ENCODE measurements at places on chromosomes 2 and 18. TPM values are rescaled to one million over a fixed set of nuclear protein-coding genes. Genes with fewer than 3 reads are reported as not detected.

Gene FLACC1
- total RNA-seq, result 1.1 TPM

Gene CENPA
- 8.8 TPM for total RNA-seq

GRCh38 chr2:227252831-227253230 is 72.2 kb upstream of the MFF start:
- no peak for DNase-seq

DNA sequence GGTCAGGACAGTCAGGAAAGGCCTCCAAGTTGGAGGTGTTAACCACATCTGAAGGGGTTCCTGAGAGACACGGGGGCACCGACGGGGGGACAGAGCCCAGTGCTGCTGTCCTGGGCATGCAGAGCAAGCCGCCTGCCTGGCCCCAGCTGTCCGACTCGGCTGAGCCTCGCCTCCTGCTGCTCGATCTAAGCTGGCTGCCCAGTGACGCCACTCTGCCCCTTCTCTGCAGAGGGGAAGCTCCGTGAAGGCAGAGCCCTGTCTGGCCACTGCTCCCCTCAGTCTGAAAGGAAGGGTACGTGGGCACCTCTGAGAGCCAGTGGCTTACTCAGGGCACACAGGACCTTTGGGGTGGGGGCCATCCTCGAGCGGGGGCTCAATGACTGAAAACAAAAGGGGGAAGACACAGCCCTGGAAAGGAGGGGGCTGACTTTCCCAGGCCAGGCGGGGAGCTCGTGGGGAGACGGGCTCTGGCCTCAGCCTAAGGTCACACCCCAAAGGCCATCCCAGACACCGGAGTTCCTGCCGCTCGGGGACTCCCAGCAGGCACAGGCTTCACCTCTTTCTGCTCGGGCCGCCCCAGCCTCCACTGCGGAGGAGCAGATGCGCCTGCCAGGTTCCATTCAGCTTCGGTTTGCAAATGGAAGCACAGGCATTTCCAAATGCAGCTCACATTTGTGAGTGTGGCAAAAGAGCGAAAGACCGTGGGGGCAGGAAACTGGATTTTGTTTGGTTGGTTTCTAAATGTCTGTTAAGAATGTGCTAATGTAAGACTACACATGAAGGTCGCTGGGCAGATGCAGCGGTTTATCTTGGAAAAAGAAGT is 136.9 kb downstream of the HDAC4 start:
- no peak for DNase-seq

GRCh38 chr18:58095222-58095621 is 51.2 kb downstream of the NEDD4L start:
- no peak for DNase-seq

GRCh38 chr2:84297155-84297554 is 161.9 kb downstream of the SUCLG1 start:
- no peak for DNase-seq

- no peak for DNase-seq
These were observed 127.8 kb downstream of the FMNL2 start for GRCh38 chr2:152462779-152463178.
